ENCODE measurements at places on chromosomes 3 and 15.

- no peak for DNase-seq
Measured at GRCh38 chr3:73255609-73256029, 194.2 kb downstream of the EBLN2 start.

GRCh38 chr15:75517233-75517632 lies 61.9 kb downstream of the PTPN9 start:
- no peak for DNase-seq

- DNase-seq = no peak
Measured at GRCh38 chr15:69941706-69942495, 155.8 kb downstream of the TLE3 start.

DNA sequence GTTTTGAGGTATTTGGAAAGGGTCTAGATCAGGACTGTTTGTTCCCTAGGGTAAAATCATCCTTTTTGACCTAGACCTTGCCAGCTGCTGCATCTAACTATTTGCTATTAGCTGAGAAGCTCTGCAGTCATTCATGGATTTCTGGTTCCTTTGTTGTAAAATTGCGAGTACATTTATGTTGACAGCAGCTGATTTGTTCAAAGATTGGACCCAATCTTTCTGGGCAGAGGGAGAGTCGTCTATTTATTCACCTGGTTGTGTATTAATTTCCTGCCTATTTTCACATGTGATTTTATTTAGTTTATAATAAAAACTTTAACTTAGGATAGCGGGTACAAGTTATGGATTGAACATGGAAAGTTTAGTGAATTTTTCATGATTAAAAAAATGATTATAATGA lies 236.3 kb downstream of the CNTN4 start:
- DNase-seq = no peak

- DNase-seq = no peak
Measured at GRCh38 chr15:67753891-67754290, 71.4 kb upstream of the SKOR1 start.

- DNase-seq = no peak
Measured at GRCh38 chr15:66592505-66593218, 26.9 kb upstream of the LCTL start.

DNA sequence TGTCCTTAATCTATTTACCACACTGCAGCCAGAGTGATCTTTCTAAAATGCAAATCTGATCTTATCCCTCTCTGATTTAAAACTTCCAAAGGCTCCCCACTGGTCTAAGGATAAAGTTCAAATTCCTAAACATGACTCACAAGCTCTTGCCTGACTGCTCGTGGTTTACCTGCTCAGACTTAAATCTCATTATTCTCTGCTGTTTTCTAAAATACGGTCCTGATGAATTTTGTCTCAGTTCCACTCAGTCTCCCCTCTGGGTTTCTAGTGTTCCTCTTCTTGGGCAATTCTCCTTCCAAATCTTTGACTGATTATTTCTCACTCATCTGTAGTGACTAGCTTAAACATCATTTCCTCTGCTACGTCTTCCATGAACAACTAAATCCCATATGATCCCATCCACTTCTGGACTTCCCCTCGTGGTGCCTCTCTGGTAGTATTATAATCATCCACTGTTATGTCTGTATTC lies 108.3 kb downstream of the P3H2 start:
- DNase-seq = no peak

- DNase-seq = peak; percentile 59
Measured at GRCh38 chr3:44861412-44862225, at the start of gene TMEM42. Gene TMEM42 (plus strand): TSS chr3:44861912. CDS start chr3:44861925, 13 bp downstream.

GRCh38 chr15:54187325-54187724 lies 209.1 kb downstream of the UNC13C start:
- no peak for DNase-seq

GRCh38 chr3:54681706-54682105 lies 246.2 kb downstream of the LRTM1 start:
- no peak for DNase-seq

GRCh38 chr3:66400411-66401156 lies 100.2 kb downstream of the LRIG1 start:
- DNase-seq = no peak

DNA sequence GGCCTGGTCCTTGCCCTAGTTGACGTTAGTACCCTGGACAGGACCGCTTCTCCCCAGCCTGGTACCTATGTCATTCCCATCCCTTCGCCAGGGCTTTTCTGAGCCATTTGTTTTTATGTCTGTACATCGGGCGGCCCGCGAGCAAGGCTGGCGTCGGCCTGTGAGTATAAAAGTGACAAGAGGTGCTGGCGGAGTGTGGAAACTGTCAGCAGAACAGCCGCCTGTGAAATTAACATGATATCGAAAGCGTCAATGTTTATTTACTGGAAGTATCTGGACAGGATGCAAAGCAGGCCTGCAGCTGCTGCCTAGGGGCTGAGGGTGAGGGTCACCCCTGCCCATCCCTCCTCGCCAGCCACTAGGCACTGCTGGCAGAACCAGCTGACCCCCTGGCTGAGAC lies 33.4 kb downstream of the LINGO1 start:
- DNase-seq = no peak

GRCh38 chr15:57923306-57923705 lies 142.2 kb downstream of the ALDH1A2 start:
- DNase-seq = no peak

- no peak for DNase-seq
Measured at GRCh38 chr3:134464064-134464688, 21.6 kb downstream of the ANAPC13 start.

Measured in activated naive CD4-positive, alpha-beta T cell (primary cell).